ENCODE measurements at places on chromosomes 13 and 19.

DNA sequence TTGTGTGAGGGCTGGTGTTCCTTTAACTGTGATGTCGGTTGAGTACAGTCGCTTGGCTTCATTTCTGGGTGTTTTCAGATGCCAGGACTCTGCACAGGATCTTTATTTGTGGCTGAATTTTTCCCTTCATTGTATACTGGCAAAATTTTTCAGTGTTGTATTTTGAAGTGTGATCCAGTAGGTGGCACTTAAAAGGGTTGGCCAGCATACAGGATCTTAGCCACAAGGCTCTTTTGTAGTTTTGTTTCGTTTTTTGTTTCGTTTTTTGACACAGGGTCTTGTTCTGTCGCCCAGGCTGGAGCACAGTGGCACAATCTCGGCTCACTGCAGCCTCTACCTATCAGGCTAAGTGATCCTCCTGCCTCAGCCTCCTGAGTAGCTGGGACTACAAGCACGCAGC lies 8.7 kb downstream of the FCAR start:
- DNase-seq = no peak

DNA sequence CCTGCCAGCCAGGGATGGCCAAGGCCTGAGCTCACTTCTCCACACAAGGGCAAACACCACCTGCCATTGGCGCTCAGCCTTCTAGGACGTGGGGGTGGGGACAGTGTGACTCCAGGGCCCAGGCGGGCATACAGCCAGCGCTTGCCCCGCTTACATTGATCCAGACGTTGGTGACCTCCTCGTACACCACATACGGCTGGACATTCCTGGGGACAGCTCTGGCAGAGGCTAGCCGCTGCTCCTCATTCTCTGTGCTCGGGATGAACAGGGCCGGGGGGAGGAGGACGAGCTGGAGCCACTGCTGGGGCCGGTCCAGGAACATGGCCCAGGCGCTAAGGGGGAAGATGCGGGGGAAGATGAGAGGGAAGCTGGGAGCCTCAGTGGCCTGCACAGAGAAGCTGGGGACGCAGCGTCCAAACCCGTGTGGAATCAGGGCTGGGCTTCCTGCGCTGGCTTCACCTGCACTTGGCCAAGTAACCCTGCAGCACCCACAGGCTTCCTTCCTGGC lies 25.1 kb upstream of the MYDGF start:
- no peak for DNase-seq

GRCh38 chr19:10899151-10899653 lies 27.8 kb downstream of the CARM1 start:
- no peak for DNase-seq

- DNase-seq = no peak
Observed at GRCh38 chr13:97502181-97502580, 68.2 kb downstream of the RAP2A start.

- DNase-seq = no peak
Observed at GRCh38 chr19:35045667-35046300, 4.3 kb downstream of the HPN start.

DNA sequence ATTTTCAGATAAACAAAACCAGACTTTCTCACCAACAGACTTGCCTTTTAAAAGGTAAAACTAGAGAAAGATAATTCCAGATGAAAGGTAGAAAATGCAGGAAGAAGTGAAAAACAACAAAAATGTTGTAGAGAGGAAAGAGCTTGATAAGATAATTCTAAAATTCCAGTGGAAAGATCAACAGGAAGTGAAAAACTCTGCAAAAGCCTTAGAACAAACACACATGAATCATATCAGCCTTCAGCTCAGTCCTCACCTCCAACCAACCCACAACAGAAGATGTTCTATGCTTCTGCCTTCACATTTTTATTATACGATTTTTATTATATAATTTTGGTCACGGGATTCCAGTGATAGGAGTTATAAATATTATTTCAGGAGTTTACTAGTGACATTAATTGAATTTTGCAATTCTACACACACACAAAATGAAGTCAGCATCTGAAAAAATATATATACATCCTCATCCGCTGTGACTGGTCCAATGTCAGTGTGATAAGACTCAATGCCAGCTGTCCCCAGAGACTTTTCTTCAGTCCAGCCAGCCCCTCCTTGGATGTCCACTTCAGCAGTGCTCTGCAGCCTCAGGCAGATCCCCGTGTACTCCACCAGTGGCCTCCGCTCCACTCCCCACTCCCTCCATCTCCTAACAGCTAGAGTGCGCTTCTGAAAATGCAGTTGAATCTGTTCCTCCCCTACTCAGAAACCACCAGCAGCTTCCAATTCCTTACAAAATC lies 57.9 kb downstream of the GADD45B start:
- DNase-seq = no peak

GRCh38 chr19:42216653-42217519 lies 591 bp downstream of the DEDD2 start:
- DNase-seq = no peak

DNA sequence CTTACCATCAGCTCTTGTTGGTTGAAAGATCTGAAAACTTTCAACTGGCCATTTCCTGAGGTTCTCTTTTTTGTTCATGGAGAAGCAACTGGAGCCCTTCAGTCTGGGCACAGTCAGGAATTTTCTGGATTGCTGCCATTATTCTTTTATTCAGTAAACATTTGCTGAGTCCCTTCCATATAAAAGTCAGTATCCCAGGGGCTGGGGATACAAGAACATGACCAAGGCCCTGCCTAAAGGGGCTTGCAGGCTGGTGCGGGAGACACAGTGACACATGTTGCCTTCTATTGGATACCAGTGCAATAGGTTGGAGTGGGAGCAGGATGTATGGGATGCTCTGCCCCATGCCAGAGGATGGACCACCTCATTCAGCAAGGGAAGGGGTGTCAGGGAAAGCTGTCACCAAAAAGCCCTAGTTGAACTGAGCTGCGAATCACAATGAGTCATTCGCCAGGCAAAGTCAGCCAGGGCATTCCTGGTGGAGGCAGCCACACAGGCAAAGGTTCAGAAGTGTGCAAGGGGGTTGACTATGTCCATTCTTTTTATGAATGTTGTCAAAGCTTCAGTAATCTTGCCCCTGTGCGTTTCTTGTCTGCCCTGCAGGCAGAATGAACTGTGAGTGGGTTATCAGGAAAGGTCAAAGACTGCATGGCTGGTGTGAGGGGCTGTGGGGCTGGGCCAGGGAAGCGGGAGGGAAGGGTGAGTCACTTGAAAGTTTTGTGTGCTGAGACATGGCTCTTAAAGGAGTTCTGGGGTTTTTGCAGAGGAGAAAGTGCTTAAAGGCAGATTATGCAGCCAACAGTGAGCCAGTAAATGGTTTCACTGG lies 395.9 kb downstream of the KCNRG start:
- no peak for DNase-seq

DNA sequence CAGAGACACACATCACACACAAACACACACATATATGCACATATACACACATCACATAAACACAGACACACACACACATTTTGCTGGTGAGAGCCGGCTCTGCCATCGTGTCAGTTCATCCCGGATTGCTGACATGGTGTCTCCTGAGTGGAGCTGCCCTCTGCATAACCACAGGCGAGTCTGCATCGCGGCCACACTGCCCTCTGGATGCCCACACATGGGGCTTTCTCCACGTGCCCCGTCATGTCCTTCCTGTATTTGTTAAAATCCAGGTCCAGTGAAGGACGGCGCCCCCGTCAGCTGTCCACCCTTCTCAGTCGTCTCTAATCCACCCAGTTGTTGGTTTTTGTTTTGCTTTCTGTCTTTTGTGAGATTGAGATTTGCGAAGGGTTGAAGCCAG lies 52.6 kb upstream of the F7 start:
- no peak for DNase-seq

DNA sequence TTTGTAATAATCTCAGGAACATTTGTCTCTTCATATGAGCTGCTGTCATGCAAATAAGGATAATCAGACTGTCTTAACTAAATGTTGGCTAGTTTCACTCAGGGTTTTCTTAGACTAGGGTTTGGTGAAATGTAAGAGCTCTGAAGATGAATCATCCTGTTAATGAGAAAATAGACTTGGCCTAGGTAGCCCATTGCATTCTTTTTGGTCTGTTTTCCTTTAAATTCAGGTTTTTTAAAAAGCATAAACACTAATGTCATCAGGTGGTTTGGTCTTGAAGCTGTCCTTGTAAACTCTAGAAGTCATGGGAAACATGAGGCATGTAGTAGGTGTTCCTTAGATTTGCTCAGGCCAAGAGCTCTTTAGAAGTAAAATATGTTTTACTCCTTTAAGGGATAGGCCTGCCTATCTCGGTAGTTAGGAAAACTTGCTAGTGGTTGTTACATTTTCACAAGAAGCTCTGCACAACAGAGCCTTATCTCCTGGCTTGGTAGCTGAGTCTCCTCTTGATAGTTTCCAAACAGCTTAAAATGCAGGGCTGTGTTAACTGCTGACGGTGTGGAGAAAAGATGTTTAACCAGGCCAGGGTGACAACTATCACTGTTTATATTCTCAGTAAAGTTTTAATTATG lies 62.0 kb upstream of the C1QTNF9B start:
- no peak for DNase-seq

DNA sequence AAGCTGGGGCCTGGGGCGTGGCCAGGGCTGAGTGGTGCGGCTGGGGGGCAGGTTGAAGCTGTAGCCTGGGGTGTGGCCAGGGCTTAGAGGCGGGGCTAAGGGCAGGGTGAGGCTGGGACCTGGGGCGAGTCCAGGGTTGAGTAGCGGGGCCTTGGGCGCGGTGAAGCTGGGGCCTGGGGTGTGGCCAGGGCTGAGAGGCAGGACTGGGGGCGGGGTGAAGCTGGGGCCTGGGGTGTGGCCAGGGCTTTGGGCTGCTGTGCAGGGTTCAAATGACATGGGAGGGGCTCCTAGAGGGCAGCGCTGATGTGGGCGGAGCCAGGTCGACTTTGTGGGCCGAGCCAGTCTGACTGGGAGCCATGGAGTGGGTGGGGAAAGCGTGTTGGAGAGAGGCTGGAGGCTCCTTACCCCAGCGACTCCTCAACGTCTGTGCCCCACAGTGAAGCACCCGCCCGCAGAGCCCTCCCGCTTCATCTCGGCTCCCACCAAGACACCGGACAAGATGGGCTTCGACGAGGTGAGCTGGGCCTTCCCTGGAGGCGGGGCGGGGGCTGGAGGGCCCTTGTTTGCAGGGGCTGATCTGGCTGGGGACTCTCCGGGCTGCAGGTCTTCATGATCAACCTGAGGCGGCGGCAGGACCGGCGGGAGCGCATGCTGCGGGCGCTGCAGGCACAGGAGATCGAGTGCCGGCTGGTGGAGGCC lies 21.5 kb downstream of the COLGALT1 start:
- DNase-seq = no peak

DNA sequence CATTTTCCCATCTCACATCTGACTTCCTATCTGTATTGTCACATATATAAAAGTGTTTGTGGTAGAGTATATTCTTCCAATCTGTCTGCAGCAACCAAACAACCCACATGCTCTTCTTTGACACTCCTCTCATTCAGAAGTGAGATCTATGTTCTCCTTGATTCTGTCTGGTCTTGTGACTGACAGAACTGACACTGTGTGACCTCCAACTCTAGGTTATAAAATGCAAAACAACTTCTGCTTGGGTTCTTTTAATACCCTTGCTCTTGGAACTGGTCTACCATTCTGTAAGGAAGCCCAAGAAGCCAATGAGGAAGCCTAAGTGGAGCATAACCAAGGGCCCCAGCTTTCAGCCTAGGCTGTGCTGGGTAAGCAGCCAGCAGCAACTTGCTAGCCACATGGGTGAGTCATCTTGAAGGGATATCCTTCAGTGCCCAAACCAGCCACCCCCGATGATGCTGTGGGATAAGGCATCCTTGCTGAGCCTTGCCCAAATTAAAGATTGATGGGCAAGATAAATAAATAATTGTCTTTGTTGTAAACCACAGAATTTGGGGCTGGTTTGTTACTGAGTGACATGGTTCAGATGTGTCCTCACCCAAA lies 18.4 kb upstream of the ITM2B start:
- no peak for DNase-seq

- no peak for DNase-seq
Observed at GRCh38 chr13:112177450-112178288, 110.7 kb downstream of the SOX1 start.

DNA sequence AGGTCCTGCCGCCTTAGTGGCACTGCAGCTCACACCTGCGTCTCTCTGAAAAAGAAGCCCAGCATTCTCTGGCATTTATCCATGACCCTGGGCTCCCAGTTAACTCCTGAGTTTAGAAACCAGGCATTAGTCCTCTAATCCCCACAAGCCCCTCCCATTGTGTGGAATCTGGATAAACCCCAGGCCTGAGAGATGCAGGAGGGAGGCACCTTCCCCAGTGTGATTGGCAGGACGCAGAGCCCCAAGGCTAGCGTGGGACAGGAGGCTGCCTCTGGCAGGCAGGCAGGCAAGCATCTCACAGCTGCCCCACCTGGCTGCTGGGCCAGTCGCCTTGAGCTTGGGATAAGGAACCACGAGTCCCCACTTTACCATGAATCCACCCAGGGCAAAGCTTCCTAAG lies 11.0 kb upstream of the SERPINE3 start:
- no peak for DNase-seq

- no peak for DNase-seq
Observed at GRCh38 chr13:52878831-52879230, 30.4 kb upstream of the PCDH8 start.

DNA sequence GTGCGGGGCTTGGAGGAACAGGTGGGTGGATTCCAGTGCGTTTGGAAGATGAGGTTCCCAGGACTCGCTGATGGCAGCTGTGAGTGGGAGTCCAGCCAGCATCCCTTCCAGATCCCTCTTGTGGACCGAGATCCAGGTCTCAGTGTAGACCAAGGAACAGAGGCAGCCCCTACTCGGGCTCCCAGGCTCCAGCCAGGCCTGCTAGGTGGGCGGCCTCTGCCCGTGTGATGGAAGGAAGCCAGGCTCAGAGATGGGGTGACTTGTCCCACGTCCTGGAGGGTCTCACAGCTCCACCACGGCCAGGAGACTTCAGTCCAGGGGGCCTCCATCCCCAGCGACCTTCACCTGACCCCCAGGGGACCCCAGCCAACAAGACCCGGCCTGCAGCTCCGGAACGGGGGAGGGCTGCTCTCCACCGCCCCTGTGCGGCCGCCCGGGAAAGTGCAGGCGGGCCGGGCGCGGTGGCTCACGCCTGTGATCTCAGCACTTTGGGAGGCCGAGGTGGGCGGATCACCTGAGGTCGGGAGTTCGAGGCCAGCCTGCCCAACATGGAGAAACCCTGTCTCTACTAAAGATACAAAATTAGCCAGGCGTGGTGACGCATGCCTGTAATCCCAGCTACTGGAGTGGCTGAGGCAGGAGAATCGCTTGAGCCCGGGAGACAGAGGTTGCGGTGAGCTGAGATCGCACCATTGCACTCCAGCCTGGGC lies 729 bp upstream of the MADCAM1 start:
- DNase-seq = no peak

All from cortex of kidney (tissue), 1 donor.